ENCODE measurements at places on chromosomes 4 and X.
A peak's percentile ranks its signal among the peaks of the same experiment; 100 is the strongest.

DNA sequence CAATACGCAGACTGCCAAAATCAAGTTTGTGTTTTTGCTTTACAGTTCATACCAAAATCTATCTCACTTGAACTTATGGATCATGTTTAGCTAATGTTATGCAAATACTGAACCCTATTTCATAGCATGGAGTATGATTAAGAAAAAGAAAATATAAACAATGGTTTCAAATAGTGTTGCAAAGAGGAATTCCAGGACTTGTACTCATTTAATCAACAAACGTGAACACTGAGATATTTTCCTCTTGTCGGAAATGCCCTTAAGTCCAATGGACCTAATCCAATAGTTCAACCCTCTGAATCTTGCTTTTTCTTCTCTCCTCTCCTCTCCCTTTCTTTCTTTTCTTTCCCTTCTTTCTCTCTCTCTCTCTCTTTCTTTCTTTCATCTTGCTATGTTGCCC, 30.8 kb downstream of the RASL11B start:
- no peak for DNase-seq

DNA sequence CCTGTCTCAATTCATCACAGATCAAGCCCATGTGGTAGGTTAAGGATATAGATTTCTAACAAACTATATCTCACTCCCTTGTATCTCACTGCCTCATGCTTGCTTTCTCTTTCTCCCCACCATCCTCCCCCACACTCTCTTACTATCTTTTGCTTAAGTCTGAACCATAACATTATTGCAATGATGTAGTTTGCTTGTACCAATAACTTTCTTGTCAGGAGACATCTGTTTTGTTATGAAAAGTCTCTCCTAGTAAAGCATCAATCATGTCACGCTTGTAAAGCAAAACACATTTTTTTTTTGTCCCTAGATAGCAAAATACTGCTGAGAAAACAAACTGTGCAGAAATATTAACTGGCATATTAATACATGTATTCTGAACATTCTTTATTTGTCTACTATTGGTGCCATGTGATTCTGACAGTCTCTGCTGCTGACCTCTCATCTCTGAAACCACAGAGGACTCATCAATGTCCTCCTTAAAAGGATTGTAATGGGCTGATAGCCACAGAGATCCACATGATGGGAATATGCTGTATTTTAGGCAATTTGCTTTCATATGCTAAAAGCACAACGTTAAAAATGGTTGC, 217.5 kb downstream of the VEGFC start:
- DNase-seq, result no peak

DNA sequence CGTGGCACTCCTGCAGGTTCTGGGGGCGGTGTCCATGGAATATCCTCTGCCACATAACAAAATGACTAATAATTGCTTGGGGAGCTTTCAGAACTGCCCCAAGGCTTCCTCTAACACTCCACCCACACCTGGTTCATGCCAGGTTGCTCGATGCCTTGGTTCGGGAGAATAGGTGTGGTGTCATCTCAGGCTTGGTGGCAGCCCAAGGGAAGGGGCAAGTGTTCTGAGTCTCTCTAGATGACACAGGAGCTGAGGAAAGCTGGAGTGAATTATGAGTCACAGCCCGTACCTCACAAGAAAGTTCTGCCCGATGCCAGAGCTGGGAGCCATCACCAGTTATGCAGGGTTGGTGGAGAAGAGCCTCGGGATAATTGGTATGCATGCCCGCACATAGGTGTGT, 14.7 kb downstream of the FTSJ1 start:
- DNase-seq, result no peak

DNA sequence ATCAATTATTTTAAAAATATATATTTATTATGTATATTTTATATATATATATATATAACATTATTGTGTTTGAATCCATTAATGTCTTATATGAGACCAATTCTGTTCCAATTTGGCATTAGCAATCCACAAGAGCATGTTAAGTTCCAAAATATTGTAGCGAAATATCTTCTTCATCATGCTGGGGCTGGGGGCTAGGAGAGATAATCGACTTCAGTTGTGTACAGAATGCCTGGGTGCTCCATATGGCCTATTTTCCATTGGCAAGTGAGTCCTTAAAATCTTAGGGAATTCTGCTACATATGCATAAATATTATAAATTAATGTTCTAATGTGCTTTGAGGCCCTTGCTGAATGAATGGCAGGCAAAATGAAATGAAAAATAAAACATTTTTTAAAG, 117.7 kb downstream of the PCDH7 start:
- no peak for DNase-seq

- no peak for DNase-seq
Observed at GRCh38 chr4:139593091-139593564, 37.1 kb upstream of the SETD7 start.

- DNase-seq, result no peak
Observed at GRCh38 chr4:53186714-53187358, 179.0 kb downstream of the SCFD2 start.

GRCh38 chr4:179028321-179028720, 1586.1 kb upstream of the AGA start:
- DNase-seq, result no peak

GRCh38 chrX:67346667-67347066, 197.2 kb upstream of the AR start:
- DNase-seq, result no peak

DNA sequence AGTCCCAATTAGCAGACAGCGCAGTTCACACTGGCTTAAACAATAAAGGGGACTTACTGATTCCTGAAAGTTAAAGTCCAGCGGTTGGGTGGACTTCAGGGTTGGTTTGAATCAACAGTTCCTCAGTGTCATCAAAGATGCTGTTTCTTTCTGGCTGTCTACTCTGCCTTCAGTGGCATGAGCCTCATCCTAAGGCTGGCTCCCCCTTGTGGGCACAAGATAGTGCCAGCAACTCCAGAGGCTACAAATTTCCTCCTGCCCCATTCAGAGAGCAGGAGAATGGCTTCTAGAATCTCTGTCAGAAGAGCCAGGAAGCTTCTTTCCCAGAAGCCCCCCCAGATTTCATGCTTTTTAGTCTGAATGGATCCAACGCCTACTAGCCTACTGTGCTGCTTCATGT, 82.4 kb upstream of the MTM1 start:
- peak; percentile 37 for DNase-seq

- no peak for DNase-seq
Observed at GRCh38 chr4:185567381-185568376, 32.4 kb upstream of the PDLIM3 start.

GRCh38 chrX:15890463-15890862, 35.9 kb upstream of the AP1S2 start:
- DNase-seq, result no peak

GRCh38 chr4:183936047-183936446, 30.9 kb downstream of the STOX2 start:
- DNase-seq, result no peak

DNA sequence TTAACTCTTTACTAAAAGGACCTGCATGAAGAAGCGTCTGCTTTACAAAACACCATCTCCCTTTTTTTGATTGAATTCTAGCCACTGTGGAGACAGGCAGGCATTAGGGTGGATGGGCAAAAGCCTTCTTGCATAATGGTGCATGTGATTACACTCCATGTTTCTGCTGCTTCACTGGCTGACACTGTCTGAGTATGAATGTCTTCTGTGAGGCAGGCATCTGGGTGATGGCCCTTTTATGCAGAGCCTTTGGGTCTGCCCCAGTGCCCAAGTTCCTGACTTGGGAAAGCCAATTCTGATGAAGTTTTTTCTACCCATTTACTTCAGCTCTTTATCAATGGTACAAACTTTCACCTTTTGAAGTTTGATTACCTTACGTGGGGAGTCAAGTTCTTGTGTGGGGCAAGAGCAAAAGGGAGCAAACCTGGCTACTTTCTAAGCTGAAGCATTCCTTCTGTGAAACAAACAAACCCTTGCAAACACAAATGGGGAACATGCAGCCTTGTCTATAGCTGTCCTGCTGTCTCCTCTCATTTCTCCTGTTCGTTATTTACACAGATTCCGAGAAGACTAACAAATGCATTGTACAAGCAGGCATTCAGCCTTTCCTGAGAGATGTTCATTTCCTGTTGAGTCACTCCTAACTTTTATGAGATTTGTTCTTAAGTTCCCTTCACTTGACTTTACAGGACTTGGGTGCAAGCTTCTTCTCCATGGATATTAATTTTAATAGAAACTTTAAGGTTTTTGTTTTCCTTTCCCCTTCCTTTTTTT, 301.9 kb downstream of the TLL1 start:
- DNase-seq, result no peak

GRCh38 chrX:67353651-67354370, 190.0 kb upstream of the AR start:
- no peak for DNase-seq

- no peak for DNase-seq
Observed at GRCh38 chrX:68714856-68715255, 67.4 kb downstream of the STARD8 start.

GRCh38 chr4:125322366-125322730, 7.6 kb downstream of the FAT4 start:
- DNase-seq, result no peak

- no peak for DNase-seq
Observed at GRCh38 chr4:157048248-157048647, 27.7 kb upstream of the GLRB start.

DNA sequence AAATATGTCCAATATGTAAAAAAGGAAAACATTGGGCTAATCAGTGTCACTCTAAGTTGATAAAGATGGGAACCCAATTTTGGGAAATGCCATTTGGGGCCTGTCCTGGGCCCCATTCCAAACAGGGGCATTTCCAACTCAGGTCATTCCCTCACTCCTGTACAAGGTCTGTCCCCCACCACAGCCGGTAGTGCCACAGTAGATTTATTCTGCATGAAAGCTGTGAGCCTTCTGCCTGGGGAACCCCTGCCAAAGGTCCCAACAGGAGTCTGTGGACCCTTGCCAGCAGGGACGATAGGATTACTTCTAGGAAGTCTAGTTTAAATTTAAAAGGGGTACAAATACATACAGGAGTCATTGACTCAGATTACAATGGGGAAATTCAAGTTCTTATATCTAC, 317.6 kb upstream of the GNPDA2 start:
- no peak for DNase-seq

- DNase-seq, result no peak
Observed at GRCh38 chrX:71652405-71652804, 14.9 kb upstream of the LOC101059915 start.

- DNase-seq, result no peak
Observed at GRCh38 chrX:153708415-153708814, 15.8 kb downstream of the BCAP31 start.

DNA sequence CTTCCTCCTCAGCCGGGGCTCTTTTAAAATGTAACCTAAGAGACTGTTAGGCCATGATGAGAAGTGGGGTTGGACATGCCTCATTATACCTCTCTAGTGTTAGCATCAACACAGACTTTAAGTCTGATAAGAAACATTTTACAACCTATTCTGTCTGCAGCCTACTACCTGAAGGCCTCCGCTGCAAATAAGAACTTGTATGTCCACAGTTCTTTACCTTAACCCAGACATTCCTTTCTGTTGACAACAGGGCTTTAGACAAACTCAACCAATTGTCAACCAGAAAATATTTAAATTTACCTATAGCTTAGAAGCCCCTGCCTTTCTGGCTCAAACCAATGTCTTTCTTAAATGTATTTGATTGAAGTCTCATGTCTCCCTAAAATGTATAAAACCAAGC, 1418.6 kb downstream of the STIM2 start:
- DNase-seq, result no peak

DNA sequence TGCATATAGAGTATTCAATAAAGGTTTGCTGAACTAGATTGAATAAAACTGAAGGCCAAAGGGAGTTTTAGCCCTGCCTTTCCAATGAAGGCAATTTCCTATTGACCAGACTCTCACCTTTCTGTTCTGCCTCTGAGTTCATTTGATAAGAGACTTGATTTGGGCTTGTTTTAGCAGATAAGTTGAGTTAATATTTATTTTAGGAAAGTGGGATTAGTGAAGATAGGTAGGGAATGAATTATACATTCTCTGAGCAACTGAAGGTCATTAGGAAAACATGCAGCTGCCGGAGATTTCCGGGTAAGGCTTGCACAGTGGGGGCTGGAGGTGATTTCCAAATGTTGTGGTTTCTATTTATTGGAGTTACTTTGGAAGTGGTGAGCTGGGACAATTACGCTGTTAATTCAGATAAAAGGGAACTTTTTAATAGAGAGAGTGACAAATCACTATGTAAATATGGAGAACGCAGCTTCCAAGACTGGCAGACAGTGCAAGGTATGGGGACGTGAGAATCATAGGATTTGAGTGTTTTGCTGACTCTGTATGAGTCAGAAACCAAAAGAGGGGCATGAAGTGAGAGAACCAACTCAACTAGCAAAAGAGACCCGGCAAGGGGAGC, 553.6 kb upstream of the BOD1L1 start:
- DNase-seq, result no peak

GRCh38 chr4:180589575-180589974, 1653.6 kb upstream of the TENM3 start:
- no peak for DNase-seq

DNA sequence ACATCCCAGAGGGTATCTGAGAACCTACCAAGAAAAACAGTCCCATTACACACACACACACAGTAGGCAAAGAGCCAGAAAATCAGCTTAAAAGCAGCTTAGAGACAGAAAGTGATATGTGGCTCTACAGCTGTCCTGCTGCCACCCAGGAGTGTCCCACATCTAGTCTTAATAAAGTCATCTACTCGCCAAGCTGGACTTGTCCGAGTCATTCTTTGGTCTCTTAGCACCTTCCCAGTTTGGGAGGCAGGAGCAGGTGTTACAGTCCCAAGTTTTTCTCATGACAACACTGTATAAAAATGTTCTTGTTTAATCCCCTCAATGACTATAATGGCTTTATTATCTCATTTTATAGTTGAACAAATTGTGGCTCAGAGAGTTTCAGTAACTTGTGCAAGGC, 252.5 kb upstream of the CASK start:
- DNase-seq, result no peak

DNA sequence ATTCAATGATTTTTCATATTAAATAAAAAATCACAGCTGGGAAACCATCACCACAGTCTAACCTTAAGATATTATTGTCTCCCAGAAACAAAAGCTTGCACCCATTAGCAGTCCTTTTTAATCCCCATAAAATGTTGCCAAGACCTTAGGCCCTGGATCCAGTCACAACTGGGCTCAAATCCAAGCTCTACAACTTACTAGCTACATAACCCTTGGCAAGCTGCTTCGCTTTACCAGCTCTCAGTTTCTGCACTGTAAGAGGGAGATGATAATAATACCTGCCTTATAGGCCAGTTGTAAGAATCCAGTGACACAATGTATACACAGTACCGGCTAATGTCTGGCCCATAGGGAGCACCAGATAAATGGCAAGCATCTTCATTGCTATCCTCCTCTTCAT, 400.9 kb upstream of the FGF13 start:
- DNase-seq, result peak; percentile 40

DNA sequence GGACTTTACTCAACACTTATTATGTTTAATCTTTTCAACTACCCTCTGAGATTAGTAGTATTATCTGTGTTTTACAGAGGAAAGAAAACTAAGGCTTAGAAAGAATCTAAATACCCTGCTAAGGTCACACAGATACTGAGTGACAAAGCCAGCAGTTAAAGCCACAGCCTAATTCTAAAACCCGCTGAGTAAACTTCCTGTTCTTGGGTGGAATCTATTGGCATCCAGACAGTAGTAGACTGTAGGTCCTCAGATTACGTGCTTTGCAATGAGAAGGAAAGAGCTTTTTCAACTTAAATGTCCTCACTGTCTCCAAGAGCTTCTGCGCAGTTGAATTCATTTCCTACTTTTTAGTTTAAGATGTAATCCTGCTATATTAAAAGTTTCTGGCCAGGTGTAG, 126.0 kb downstream of the TENM3 start:
- DNase-seq, result no peak

GRCh38 chrX:120769576-120770341, 105.9 kb downstream of the CT47B1 start:
- DNase-seq, result peak; percentile 71

GRCh38 chr4:75848891-75849290, 53.4 kb downstream of the PPEF2 start:
- DNase-seq, result no peak

Measured in NCI-H1092 (cell line).